ENCODE measurements at places on chromosomes 1 and 21.

GRCh38 chr1:109425391-109426280 is 612 bp downstream of the PSMA5 start:
- peak; percentile 53 for DNase-seq

- no peak for DNase-seq
These were observed 50.8 kb upstream of the KCNJ6 start for GRCh38 chr21:37967036-37967435.

DNA sequence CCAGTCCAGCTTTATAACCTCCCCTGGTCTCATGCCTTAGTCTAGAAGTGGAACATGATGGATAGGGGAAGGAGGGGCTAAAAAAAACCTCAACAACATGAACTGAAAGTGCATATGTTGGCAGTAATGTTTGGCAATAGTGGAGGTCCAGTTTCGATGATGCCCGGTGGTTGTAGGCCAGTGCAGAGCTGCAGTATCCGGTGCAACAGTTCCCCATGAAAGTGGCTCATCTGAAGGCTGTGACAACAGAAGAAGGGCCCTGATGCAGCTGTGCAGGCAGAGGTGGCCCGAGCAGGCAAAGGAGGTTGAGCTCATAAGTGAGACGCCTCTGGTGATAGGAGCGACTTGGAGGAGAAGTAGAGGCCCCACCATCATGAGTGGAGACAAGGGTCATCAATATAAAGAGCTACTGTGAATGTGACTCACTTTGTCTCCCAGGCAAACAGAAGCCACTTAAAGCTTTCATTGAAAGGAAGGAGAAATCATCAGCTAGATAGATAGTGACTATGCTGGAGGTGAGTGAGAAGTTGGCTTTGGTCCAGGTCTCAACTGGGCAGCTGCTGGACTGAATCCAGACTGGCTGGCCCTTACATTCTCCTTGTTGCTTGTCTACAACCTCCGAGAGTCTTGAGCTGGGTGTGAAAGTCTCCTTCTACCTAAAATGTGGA is 10.2 kb upstream of the CREG1 start:
- DNase-seq: no peak

DNA sequence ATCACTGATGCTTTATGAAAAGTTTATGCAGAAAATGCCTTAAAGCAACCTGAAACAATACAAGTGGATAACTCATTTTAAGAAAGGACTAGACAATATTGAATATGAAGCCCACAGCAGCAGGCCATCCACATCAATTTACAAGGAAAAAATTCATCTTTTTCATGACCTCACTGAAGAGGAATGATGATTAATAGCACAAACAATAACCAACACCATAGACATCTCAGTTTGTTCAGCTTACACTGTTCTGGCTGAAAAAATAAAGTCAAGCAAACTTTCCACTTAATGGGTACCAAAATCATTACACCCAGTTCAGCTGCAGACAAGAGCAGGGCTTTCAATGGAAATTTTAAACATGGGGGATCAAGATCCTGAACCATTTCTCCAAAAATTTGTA is 380.6 kb upstream of the NEGR1 start:
- DNase-seq: no peak

DNA sequence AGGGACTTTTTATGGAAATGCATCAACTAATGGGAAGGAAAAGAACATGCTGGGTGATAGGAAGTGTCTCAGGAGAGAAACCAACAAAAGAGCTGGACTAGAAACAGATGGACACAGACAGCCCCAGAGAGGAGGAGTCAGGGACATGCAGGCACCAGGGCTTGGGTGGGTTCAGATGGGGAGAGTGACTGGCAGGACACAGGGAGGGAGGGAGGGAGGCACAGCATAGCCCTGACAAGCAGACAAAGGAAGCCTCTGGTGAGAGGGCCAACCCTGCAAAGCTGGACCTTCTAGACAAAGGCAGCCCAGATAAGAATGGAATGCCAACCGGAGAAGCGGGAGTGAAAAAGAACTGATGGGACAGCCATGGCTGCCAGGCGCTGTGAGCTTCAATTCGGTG is 568.8 kb downstream of the AJAP1 start:
- no peak for DNase-seq

- DNase-seq: no peak
These were observed 35.2 kb upstream of the AK4 start for GRCh38 chr1:65112811-65113210.

GRCh38 chr1:74498901-74499300 is 13.5 kb downstream of the LRRC53 start:
- no peak for DNase-seq

Data from amniotic stem cell (primary cell).